ENCODE measurements at places on chromosomes 5 and 9.

DNA sequence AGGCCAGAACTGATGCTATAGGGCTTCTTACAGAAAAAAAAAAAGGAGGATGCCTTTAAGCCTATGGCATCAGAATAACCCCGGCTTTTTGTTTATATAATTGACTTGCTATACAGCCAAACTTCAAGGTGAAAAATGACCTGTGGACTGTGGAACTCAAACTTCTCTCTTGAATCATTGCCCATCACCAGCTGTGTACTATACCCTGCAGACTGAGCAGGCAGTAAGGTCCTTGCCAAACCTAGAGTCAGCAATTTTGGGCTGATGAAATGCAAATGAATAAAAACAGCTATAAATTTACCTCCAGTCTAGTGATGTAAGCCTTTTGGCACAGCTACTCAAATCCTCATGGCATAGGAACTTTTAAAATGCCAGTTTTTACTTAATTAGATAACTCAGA lies 44.5 kb upstream of the PPP3R2 start:
- DNase-seq: no peak

DNA sequence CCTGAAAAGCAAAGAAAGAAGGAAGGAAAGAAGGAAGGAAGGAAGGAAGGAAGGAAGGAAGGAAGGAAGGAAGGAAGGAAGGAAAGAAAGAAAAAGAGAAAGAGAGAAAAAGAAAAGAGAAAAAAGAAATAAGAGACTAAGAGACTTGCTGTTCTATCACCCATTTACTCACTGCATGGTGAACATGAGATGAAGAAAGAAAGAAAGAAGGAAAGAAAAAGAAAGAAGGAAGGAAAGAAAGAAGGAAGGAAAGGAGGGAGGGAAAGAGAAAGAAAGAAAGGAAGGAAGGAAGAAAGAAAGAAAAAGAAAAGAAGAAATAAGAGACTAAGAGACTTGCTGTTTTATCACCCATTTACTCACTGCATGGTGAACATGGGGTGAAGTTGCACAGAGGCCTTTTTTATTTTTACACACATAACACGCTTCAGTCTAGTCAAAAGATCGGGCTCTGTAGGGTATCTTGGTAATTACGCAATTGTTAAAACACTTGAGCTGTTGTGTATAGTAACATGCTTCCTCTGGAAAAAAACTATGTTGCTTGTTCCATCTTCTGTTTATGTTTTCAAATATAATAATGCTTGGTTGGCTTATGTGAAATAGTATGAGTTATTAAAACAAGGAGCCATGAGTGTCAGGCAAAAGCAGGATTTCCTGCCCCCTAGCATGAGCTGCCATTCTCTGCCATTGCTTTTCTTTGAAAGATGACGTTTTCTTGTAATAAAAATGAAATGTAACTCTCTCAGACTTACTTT lies 119.3 kb upstream of the ZNF608 start:
- DNase-seq: no peak

DNA sequence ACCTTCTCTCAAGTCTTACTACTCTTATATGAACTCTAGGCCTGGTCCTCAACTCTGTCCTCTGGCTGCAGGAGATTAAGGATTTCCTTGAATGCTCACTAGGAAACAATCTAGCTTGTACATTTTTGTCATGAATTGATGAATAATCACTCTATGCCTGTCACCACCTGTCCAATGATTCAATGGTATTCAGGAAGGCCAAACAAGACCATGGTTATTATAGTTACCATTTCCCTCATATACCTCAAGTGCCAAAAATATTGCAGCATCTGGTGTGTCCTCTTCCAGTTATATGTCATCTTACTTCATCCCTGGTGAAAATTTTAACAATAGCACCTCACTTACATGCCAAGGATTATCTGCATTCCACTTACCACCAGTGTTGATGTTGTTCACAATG lies 179.0 kb upstream of the MOCS2 start:
- DNase-seq: no peak

DNA sequence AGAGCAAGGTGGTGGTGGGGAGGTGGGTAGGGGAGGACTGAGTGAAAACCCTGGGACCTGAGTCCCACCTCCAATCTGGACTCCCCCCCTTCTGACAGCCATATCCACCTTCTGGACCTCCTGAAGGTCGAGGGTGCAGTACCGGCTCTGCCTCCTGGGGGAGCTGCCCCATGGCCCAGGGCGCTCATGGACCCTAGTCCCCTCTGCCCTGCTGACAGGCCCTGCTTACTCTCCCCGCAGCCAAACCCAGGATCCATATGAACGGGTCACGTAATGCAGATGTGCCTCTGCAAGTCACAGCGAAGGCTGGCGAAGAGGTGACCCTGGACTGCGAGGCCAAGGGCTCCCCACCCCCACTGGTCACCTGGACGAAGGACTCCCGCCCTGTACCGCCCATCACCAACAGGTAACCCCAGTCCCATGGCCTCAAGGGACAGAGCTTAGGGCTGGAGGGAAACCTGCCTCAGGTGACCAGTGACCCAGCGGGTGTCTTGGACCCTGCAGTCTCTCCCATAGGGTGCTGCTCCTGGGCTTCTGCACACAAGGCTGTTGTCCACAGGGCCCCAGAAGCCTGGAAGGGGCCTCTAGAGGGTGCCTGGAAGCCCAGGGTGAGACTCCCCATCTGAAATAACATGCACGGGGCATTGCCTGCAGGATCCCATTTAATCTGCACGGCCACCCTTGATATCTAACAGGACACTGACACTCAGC lies 61.7 kb downstream of the HMCN2 start:
- DNase-seq: no peak

DNA sequence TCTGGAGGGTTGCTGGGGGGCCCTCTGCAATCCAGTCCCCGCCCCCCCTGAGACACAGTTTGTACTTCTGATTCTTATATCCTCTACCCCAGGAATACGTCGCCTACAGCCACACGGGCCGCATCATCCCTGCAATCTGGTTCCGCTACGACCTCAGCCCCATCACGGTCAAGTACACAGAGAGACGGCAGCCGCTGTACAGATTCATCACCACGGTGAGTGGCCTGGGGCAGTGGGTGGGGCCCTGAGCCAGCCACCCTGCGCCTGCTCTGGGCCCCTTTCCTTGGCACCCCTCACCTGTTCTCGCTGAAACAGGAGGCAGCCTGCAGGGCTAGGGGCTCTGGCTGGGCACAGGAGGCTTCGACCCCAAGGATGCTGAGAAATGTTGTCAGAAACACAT lies 24.1 kb upstream of the RPL26L1 start:
- DNase-seq: no peak

DNA sequence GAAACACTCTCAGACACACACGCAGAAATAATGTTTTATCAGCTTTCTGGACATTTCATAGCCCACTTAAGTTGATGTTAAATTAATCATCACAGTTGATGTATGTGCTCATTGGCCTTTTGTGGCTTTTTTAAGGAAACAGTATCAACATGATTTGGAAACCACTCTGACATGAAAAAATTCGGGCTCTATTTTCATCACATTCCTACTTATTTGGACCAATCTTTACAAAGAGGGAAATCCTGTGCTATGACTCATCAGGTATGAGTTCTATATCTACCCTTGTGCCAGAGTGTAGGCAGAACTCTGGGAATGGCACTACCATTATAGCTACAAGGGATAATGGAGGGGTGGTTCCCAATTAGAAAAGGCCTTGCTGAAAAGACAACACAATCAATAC lies 388.4 kb upstream of the PTGER4 start:
- no peak for DNase-seq

GRCh38 chr9:137178939-137179630 lies 7.2 kb upstream of the TMEM210 start:
- no peak for DNase-seq

GRCh38 chr5:135974021-135974600 lies 19.3 kb upstream of the LECT2 start:
- DNase-seq: no peak

DNA sequence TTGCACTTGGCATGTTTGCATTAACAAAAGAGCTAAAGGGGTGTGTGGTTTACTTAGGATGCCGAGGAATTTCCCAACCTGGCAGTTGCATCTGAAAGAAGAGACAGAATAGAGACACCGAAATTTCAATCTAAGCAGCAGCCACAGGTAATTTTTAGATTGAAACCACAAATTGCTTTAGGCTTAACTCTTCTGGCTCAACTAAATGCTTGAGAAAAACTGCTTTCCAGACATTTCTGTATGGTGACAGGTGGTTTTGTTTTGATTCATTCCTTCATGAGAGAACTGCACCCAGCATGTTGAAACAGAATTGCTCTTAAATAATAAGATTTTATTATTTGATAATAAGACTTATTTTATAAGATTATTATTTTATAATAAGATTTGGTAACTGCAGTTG lies 21.5 kb downstream of the SECISBP2 start:
- DNase-seq: no peak

DNA sequence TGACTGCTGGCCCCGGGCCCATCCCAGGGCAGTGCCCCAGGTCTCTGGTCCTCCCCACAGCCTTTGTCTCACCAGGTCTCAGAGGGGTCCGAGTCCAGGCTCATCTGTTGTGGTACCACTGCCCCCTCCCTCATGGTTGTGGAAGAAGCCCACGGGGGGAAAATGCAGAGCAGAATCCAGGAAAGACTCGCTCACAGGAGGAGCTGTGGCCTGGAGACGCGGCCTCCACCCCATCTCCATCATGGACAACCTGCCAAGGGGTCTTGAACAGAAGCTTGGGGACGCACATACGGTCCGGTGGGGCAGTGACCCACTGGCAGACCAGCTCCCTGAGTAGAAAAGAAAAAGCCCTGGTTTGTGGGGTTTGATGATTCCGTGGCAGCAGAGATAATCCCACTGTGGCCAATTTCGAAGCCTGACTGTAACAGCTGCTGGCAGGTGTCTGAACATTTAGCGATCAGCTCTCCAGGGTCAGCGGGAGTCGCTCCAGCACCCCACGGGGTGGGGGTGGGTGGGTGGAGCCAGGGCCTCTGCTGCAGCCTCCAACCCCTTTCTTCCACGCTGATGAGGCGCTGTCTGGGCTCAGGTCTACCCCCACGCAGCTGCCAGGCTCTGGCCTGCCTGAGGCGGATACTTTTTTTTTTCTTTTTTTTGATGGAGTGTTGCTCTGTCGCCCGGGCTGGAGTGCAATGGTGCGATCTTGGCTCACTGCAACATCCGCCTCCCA lies 1.9 kb upstream of the GRIN1 start:
- DNase-seq: no peak

- DNase-seq: no peak
Measured at GRCh38 chr5:127812570-127812969, 109.4 kb downstream of the CCDC192 start.

DNA sequence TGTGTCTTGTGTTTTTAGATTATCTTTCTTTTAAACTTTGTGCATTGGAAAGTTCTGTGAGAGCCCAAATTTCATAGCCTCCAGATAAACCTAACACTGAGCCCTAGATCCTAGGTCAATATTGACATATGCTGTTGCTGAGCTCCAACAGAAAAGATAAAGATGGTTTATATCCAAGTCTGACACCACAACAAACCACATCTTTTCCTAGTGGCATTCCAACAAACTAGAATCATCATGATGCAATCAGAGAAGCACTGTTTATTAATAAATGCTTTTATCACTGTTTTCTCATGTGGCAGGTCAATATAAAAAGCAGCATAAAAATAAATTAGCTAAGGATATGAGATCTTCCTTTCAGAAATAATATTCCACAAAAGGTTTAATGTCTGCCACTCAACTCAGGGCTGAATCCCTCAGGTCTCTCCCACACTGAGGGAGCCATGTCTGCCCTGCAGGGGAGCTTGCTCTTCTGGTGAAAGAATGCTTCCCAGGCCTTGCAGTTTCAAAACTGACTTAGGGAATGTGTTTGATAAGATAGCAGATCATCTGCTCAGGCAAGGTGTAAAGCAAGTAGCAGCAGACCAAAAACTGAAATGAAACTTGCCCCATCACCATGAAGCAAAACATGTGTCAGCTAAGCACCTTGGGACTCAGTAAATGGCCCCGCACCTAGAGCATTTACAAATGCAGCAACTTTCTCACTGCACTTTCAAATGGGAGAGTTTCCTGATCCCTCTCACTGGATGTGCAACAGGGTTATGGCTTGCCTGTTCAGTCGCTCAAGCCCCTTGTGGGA lies 493.0 kb downstream of the AGTPBP1 start:
- DNase-seq: no peak

DNA sequence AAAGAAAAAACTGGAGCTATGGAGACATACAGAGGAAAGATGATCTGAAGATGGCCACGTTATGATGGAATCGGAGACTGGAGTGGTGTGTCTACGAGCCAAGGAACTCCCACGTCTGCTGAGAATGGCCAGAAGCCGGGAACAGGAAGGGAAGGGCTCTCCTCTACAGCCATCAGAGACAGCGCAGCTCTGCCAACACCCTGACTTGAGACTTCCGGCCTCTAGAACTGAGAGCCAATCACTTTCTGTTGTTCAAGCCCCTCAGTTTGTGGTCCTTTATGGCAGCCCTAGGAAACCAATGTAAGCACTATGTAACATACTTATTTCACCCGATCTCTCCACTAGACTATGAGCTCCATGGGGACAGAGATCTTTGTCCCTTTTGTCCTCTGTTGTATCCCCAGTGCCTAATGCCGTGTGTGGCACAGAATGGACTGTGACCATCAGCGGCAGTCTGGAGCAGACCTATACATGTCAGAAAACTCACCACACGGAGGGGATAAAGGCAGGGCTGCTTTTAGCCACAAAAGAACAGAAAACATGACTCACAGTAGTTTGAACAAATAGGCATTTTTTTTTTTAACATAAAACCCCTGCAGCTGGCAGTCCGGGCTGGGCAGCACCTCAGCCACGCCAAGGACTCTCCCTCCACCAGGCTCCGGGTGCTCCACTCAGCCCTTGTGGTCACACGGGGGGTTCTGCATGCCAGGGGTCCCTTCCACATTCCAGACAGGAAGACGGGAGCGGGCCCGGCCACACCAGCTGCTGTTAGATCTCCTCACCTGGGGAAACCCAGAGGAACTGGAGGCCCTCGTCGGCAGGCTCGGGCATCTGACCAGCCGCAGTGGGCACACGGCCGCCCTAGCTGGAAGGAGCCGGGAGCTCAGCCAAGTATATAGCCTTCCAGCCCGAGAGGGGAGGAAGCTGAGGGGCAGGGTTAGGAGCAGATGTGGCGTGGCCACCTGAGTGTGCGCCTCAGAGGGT lies 16.1 kb upstream of the MXD3 start:
- no peak for DNase-seq
